ENCODE measurements at places on chromosomes 1 and 21. TPM values are rescaled to one million over a fixed set of nuclear protein-coding genes. Genes with fewer than 3 reads are reported as not detected.

DNA sequence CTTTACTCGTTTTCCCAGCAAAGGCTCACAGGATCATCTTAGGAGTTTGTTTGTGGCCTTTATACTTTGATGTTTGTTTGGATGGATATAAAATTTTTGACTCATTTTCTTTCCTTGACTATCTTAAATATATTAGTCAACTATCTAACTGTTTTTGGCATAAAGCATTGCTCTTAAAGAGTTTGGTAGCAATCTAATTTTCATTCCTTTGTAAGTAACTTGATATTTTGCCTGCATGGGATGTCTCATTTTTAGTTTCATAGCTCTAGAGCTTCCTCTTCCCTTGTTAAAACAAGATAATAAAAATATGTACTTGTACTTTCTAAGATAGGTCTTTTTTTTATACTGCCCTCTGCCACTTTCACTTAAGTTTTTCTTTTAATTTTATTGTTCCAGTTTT is 161.9 kb downstream of the MAGI3 start:
- no peak for DNase-seq

DNA sequence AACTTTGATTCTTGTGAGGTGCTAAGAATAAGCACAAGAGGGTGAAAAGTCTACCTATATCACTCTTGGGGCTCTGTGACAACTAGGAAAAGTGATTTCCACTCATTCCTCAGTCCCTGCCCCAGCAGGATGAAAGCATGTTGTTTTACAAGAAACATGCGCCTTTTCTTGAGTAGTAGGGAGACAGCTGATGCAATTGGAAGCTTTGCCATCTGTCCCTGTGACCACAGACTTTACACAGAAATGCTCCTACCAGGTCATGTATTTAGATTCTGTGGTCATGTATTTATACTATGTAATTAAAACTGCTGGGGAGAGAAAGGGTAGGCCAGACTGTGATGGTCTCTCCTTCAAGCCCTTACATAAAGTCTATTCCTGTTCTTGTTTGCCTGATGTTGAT is 445.5 kb downstream of the PTPRC start:
- DNase-seq = no peak

GRCh38 chr21:44390886-44391285 is 37.5 kb downstream of the TRPM2 start:
- peak; percentile 76 for DNase-seq

DNA sequence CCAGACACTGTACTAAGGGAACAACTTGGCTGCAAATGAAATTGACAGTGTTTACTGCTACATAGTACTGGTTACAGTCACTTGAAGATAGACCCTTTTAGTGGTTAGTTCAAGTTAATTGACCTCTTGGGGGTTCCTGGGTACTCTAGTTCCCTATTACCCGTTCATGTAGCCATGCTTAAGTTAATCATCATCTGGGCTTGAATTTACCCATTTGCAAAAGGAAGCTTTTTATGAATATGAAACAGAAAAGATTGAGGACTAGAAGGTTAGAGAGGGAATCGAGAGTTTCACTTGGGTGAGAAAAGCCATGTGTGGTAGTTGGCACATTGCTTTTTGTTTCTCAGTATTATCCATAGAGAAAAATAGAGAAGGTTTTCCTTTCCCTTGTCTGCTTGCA is 2.7 kb downstream of the MIA3 start:
- DNase-seq = no peak

- no peak for DNase-seq
Observed at GRCh38 chr1:164756741-164757140, 197.8 kb downstream of the PBX1 start.

GRCh38 chr1:178412400-178412770 is 84.4 kb downstream of the CLEC20A start:
- DNase-seq = no peak

- no peak for DNase-seq
Observed at GRCh38 chr1:232162001-232162400, 467.9 kb downstream of the SIPA1L2 start.

- no peak for DNase-seq
Observed at GRCh38 chr1:71695821-71696220, 586.5 kb downstream of the NEGR1 start.

- no peak for DNase-seq
Observed at GRCh38 chr1:18814425-18814824, 45.0 kb downstream of the TAS1R2 start.

DNA sequence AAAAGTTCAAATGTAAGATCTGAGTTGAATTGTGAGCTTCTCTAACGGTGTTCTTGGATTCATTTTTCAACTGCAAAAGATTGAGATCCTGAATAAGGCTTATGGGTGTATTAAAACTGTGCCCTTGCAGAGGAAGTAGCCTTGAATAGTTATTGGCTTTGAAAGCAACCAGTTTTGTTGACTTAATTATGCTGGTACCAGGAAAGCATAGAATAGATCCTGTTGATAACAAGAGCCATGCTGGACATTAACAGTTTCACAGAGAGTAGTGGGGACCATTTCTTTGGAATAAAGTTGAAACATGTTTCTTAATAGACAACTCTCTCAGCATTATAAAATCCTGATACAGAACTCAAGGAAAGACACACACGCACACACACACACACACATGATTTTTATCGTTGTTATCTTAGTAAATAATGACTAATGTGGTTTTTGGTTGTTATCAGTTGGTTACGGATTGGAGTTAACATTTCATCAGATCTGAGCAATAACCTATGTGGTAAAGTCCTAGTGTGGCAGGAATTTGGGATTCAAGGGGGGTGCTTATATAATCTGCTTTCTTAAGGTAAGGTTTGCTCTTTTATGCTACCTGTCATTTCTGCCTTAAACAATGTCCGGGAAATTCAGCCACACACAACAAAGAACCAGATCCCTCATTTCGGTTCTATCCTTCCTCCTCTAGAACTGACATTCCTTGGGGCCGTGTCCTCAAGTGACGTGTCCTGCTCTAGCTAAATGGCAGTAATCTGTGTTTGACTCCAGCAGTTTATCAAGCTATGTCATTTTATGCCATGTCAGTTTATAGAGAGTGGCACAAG is 330.9 kb downstream of the CHRM3 start:
- DNase-seq = no peak

- no peak for DNase-seq
Observed at GRCh38 chr21:36433059-36433709, 46.7 kb downstream of the CLDN14 start.

DNA sequence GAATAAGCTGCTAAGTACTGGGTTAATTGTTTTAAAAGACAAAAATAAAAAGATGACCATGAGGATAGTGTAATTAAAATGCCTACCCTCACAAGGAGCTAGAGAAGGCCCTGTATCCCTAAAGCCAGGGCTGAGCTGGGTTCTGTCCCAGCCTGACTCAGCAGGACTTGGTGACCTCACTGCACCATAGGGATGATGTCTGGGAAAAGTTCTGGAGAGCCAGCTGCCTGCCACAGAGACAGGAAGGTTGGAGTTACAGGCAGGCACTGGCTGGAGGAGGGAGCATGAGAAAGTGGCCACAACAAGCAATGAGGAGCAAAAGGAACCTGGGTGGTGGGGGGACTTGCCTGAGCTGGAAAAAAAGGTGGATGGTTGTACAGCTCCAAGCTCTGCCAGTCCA is 5.7 kb upstream of the TNR start:
- no peak for DNase-seq

- no peak for DNase-seq
Observed at GRCh38 chr1:37922767-37923550, 23.9 kb downstream of the INPP5B start.

GRCh38 chr1:2224631-2225428 is 3.3 kb upstream of the SKI start:
- peak; percentile 76 for DNase-seq

DNA sequence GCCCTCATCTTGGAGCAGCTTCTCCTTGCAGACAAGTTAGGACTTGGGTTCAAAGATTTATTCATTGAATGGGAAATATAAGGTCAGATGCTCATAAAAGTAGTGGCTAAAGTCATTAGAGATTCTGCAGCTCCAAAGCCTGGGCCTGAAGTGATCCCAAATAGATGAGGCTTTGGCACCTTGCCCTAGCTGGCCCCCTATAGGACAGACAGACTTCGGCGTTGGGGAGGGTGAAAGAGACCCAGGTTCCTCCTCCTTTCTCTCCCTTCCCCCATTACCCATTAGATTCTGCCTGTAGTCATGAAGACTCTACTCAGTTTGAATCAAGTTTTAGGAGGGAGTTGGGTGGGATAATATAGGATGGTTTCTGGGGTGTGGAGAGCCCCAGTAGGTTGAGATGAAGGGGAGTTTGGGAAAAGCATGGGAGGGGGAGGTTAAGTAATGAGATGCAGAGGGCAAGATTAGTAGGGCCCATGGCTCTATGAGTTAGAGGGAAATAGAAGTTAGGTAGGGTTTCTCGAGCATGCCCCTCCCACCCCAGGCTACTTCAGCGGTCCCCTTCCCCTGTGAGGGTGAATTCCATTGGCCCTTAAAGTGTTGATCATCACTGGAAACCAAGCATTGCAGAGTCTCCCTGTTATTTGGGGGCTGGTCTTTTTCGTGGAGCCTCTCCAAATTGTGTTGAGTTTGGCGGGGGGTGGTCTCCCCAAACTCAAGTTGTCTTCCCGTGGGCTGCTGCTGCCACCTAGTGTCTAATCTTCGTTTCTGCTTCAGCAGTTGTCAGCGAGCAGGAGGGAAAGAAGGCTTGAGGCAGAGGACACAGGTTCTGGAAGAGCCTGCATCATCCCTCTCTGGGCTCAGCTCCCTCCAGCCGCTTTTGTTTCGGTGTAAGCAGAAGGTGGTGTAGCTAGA is 2.1 kb upstream of the AHDC1 start:
- no peak for DNase-seq

DNA sequence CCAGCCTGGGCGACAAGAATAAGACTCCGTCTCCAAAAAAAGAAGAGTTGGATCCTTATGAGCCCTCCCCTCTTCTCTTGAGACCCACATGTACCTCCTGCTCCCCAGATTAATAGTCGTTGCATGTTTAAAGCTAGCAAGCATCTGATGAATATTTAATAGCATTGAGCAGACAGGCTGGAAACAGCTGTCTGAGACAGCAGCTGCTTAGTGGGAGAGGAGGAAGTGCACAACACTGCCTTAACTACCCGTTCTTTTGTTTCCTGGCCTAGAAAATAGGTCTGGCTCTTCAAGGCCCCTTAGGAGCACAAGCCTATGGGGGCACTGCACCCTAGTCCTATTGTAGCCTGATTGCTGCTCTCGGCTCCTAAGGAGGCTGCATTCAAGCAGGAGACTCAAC is 17.3 kb upstream of the TMEM39B start:
- no peak for DNase-seq

- DNase-seq = no peak
Observed at GRCh38 chr1:186708694-186709097, 28.5 kb upstream of the PTGS2 start.

GRCh38 chr1:241592273-241592958 is 47.8 kb downstream of the CHML start:
- DNase-seq = no peak

DNA sequence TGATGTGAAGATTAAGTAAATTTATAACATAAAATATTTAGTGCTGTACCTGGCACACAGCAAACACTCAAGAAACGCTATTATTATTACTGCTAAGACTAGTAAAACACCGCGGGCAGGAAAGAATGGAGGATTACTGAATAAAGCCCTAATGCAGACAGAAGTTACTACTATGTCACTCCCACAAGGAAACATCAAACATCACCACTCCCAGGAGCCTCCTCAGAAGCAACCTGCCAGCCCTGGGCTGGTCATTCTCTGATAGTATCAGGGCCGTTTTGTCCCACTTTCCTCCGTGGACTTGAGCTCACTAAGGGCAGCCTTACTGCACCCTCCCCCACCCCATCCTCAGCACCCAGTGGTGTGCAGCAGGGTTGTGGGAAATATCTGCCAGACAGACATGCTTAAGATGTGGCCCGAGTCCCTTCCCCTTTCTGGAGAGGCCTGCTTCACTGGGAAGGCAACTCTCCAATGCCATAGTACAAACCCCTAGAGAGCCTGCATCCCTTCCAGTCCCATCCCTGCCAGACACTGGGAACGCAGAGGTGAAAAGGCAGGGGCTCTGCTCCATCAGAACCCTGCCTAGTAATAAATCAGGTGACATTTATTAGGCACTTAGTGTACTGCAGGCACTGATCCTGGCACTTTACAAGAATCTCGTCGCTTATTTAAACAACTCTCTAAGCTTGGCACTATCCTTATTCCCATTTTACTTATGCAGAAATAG is 41.7 kb upstream of the ECE1 start:
- no peak for DNase-seq

DNA sequence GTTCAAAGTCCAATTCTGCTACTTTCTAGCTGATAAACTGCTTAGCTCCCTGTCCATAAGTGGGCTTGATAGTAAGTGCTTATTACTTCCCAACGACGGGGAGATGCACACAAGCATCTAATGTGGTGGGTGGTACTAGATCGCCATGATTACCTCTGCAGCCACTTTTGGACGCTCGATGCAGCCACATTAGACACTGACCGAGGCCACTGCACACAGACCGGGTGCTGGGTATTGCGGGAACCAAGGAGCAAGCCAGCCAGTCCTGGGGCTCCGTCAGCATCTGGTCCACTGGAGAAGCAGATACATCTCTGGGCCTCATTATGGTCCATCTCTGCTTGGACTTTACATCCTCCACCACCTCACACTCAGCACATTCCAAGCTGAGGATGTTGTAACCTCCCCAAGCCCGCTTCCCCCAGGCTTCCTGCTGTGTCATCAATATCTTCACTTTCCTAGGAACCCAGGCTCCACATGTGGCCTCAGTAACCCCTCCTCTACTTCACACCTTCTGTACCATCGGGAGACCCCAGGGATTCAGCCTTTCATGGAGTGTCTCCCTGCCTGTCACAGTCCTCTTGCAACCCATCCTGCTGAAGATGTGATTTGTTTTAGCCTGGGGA is 48.2 kb downstream of the RHOU start:
- no peak for DNase-seq

DNA sequence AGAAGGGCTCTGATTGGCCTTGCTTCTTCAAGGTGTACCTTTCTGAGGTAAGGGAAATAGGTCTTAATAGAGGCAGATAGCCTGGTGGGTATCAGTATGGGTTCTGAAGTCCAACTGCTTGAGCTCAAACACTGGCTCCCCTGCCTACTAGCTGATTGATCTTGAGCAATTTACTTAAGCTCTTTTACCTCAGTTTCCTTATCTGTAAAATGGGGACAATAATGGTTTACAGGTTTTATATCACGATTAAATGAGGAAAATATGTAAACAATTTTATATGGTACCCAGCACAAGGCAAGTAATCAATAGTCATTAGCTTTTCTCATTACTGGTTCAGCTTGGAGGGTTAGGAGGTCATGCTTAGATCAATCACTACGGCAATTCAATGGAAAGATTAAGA is 75.8 kb upstream of the VTCN1 start:
- DNase-seq = no peak

- no peak for DNase-seq
Observed at GRCh38 chr1:43853161-43853921, 80.3 kb upstream of the ARTN start.

Gene GLMP
- total RNA-seq = 77.1 TPM

Gene DNASE2B
- not detected for total RNA-seq

Gene KRTAP8-1
- not detected for total RNA-seq

Gene OR14K1
- not detected for total RNA-seq

Gene VHLL
- total RNA-seq = not detected

Gene AIRE
- total RNA-seq = not detected

Gene SH2D5
- total RNA-seq = 0.46 TPM
